ENCODE measurements at places on chromosomes 1 and 21. TPM values are rescaled to one million over a fixed set of nuclear protein-coding genes. Genes with fewer than 3 reads are reported as not detected.

DNA sequence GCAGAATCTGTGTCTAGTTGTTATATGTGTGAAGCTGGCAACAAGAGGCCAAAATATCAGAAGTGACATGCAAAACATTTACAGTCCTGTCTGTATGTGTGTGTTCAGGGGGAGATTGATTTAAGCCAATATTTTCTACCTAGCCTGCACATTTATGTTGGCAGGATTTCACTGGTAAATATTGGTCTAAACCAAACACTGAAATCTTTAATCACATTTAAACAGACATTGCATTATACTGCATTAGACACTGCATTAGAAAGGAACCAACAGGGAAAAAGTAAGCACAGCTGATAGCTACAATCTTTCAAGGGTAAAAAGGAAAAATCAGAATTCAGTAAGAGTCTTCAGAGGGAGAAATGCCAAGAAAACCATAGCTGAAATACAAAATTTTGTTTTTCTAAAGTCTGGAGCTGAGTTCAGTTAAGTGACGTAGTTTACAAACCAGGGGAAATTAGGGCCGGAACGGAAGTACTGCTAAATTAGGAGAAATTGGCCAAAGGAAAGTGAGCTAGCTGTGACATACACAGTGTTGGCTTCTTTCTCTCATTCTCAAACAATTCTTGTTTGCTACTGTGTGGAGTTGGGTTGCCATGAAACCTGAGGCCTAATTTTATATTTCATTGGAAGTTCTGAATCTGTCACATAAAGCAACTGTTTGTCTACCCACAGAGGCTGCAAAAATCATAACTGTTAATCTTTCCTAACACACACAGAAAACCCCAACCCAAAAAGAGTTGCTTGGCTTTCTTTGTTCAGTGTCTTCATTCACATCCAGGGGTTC is 217.3 kb upstream of the SGIP1 start:
- DNase-seq, result no peak

DNA sequence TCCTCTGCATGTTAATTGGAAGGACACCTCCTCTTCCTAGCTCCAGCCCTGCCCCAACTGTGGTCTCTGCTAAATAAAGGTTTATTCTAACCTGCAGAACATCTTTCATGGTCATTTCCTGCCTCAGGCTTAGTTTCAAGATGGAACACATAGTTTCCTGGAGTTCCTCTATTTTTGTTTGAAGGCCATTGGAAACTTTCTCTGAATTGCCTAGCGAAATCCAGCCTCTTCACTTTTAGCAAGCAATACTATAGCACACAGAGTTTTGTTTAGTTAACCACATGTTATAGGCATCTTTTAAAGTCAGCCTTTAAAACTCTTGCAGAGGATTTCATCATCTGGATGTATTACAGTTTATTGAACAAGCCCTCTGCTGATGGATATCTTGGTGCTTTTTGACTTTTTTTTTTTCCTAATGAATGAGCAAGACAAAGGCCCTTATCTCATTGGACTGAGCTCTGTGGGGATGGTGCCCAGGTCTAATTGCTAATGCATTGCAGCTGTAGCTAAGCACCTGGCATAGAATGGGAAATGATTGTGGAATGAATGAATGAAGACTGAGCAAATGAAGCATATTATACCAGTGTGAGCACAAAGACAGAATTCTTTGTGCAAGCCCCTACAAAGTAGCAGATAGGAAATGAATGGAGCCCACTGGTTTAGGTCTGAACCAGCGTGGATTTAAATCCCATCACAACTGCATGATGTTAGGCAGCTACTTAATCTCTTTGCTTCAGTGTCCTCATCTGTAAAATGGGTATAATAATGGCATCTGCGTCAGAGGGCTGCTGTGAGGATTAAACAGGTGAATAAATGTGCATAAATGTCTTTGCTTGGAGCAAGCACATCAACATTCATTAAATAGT is 641 bp upstream of the CFAP107 start:
- no peak for DNase-seq

DNA sequence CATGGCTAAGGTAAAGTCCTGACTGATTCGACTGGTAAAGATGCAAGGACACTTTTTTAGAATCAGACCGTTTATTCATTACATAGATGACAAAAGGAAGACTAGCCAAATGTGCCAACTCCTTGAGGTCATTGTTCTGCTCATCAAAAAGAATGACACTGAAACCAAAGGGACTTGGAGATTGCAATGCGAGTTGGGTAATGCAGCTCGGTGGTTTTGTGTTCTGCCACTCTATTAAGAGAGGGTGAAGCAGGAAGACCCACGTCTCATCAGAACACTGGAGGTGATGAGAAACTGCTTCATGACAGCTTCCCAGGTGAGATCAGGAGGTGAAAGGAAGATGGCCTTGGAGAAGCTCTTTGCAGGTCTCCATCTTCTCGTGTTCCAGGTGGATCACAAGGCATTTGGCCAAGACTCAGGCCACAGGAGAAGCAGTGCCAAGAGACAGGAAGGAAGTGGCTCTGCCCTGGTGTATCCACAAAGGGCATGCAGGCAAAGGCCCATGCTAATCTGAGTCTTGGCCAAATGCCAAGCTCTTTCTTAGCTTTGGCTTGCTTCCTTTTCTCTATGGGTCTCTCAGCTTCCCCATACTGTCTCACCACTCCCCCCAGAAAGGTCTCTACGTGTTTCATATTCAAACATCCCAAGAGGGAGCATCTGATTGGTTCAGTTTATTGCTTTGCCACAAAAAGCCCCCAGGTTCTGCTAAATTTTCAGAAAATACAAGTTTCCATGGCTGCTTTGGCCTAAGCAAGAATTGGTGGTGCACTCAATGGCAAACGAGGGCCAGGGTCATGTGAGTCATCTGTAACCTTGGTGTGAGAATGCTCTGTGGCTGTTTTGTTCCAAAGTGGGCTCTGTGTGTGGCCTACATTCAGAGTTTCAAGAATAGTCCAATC is 5.7 kb upstream of the CCT8 start:
- no peak for DNase-seq

GRCh38 chr1:166895766-166896165 is 19.7 kb upstream of the TADA1 start:
- no peak for DNase-seq

- no peak for DNase-seq
Measured at GRCh38 chr1:232376632-232377493, 253.1 kb downstream of the SIPA1L2 start.

- DNase-seq, result no peak
Measured at GRCh38 chr1:50476800-50477199, 53.6 kb upstream of the DMRTA2 start.

DNA sequence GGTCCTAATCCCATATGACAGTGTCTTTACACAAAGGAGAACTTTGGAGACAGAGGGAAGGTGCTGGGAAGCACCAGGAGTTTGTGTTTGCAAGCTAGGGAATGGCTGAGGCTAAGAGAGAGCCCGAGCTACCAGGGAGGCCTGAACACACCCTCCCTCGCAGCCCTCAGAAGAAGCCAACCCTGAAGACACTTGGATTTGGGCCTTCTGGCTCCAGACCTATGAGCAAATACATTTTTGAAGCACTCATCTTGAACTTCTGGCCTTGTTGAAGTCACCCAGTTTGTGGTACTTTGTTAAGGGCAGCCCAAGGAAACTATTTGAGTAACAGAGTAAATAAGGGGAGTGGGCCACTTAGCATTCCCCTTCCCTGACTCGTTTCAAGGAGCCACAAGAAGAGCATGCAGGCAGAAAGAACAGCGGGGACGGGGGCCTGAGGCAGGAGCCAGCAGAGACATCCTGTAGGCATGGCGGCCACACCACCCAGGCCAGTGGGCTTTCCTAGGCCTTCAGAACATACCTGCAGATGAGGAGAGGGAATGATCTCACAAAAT is 13.2 kb upstream of the QSOX1 start:
- DNase-seq, result no peak

DNA sequence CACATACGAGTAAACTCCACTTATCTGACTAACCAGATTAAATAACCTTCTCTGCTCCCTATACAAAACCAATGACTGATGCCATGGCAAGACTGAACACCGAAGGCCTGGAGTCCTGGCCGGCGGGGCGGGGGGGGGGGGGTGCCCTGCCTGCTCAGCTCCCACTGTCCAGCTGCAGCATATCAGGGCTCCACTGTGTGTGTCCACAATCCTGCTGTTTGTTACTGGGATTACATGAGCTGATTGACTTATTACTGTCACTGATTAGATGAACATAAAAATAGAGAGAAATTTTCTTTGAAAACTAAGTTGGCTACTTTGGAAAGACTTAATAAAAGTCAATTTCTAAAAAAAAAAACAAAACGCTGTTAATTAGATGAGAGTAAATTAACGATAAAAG is 24.9 kb downstream of the TMEM63A start:
- DNase-seq, result no peak

DNA sequence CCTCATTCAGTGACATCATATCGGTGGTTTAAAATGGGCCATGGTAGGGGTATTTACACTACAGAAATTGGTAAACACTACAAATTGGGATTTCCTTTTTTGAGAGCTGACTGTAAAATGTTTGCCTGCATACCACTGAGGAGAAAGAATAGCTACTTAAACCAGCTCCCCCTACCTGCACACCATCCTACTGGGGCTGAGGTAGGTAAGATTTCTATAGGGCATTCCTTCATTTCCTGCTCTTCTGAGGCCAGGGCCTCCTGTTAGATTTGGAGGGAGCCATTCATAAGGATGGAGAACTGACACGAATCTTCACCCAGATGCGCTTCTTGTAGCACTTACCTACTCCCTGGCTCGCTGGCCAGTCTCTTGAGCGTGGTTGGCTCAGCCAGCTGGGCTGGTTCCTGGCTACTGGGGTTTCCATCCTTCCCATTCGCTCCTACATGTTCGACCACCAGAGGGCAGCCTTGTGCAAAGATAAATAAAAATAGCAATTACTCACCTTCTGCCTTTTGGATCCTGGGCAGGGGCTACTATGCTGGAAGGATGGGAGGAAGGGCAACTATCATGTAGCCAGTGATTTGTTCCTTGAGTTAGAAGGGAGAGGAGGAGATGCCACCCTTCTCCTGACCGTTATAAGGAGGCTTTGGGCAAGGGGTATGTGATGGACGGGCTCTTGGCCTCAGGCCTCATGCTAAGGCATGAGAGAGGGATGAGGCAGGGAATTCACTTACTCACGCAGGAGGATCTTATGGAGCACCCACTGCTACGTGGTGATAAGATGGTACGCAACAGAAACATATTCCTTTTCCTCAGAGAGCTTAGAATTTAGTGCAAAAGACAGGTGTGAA is 10.7 kb downstream of the OPTC start:
- peak; percentile 81 for DNase-seq

- DNase-seq, result no peak
Measured at GRCh38 chr1:81439046-81439823, 361.5 kb upstream of the ADGRL2 start.

DNA sequence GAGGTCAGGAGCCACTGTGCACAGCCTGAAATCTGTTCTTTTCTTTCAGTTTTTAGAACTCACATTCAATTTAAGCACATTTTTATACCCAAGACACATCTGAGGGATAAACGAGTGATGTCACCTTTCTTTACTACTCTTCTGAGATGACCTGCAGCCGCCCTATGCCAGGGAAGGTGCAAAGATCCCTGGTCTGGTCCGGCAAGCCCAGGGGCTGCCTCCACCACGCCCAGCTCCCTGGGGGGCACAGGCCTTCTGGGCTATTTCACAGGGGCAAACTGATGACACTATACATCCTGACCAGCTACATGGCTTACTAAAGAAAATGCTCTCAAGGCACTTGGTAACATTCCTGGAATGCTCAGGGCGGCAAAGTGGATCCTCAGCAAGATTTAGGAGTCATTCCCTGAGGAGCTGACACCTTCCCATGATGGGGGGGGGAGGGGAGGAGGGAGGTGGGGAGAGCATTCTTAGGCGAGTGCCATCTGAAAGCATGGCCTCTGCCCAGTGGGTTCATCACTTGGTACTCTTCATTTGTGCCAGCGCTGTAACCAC is 11.3 kb downstream of the MRAP start:
- DNase-seq, result no peak

DNA sequence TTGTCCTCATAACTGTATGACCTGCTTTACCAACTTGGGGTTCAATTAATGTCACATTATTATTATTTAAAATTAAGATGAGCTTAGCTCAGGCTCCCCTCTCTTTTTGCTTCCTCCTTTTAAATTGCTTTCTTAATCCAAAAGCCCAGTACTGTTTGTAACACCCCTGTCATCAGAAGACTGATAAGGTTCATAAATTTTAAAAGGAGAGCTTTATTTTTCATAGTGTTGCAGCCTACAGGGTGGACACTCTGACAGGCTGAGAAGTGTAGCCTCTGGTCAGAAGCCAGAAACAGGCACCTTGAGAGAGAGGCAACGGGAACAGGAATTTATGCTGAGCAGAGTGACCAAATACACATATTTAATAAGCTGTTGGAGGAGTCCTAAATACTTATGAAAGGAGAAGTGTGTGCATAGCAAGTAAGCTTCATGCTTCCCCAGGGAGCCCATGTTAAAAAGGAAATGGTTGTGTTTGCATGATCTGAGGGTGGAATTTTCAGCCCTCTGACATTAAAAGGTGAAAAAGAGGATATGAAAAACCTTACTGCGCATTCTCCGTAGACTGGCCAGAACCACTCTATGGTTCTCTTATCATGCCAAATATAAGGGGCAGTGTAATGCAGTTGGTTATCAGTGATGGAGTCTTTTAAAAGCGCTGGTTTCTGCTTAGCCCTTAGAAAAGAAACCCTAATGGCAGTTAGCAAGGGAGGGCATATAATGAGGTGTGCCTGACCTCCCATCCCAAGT is 30.5 kb upstream of the FGGY start:
- no peak for DNase-seq

GRCh38 chr1:3115275-3116149 is 46.5 kb downstream of the PRDM16 start:
- DNase-seq, result no peak

DNA sequence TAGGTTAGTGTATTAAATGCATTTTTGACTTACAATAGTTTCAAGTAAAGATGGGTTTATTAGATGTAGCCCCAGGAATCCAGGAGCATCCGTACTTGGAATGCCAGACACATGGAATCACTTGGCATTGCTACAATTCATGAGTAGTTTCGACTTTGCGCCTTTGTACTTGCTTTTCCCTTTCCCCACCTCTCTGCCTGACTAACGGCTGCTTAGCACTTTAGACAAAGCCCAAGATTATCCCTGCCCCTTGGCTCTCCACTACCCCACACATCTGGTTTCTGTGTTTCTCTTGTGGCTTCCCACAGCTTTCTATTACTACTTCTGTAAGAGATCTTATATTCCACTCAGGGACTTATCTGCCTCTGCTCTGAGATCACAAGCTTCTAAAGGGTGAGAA is 397.7 kb upstream of the POU3F1 start:
- DNase-seq, result no peak

- DNase-seq, result no peak
Measured at GRCh38 chr1:25572708-25573590, 29.5 kb downstream of the LDLRAP1 start.

- DNase-seq, result no peak
Measured at GRCh38 chr1:2880812-2881295, 79.4 kb upstream of the TTC34 start.

- no peak for DNase-seq
Measured at GRCh38 chr1:204726478-204726877, 40.9 kb upstream of the LRRN2 start.

GRCh38 chr1:234989019-234989418 is 139.6 kb downstream of the TOMM20 start:
- no peak for DNase-seq

Gene B3GALT5
- total RNA-seq, result not detected

Gene FCRL5
- total RNA-seq, result 0.54 TPM

Gene TRIM67
- not detected for total RNA-seq

Gene CLCA2
- not detected for total RNA-seq

Gene IL20
- total RNA-seq, result not detected

Gene CASQ2
- total RNA-seq, result 6.6 TPM

Gene ANGPTL7
- 19.4 TPM for total RNA-seq

Measured in thoracic aorta (tissue), 2 donors.